ENCODE measurements at places on chromosomes 7 and 10.

GRCh38 chr10:21700474-21700873 is 166.4 kb downstream of the MLLT10 start:
- DNase-seq: no peak

DNA sequence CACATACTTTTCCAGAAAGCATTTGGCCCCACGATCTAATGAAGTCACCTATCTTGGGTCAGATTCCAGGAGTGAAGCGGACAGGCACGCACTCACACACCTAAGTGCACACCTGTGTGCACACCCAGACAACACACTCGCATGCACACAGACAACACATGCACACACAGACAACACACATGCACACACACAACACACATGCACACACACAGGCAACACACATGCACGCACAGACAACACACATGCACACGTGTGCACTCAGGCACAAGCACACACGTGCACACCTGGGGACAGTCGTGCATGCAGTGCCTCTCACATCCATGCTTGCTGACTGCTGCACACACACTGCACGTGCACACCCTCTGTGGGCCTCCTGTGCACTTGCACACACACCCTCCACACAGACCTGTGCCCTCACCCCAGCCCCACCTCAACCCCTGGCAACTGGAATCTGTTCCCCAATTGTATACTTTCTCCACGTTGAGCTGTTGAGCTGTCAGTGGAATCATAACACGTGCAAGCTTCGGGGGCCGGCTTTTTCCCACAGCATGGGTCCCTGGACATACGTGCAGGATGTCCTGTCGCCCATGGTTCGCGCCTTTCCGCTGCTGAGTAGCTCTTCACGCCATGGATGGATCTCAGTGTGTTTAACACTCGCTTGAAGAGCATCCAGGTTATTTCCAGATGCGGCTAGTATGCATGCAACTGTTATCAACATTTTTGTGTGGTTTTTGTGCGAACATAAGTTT is 55.3 kb upstream of the CFAP46 start:
- no peak for DNase-seq

DNA sequence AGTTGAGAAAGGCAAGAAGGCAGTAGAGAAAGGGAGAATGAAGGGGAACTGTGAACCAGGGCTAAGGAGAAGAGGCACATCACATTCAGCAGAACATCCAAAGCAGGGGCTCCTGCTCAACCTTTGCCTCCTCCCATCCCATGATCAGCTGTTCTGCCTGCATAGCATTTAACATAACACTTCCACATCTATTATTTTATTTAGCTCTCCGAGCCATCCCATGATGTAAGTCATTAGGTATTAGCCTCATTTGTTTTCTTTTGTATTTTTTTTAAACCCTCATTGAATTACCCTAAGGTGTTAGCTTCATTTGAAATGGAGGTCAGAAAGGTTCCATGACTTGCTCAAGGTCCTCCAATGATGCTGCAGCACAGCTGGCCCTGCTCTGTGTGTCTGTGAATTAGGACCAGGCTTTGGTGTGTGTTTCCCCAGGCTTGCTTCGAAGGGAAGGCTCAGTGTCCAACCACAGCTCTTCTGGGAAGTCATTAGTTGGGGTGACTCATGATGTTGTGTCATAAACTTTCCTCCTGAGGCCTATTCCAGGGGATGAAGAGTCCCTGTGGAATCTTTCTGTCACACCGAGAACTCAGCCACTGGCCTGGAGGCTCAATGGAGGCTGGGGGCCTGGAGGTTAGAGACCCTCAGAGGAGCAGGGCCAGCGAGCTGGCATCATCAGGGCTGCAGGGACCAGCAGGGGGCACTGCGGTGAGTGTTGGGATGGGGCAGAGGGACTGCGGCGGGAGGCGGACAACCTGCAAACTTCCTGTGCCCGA is 16.5 kb downstream of the NPFFR1 start:
- DNase-seq: peak; percentile 97

DNA sequence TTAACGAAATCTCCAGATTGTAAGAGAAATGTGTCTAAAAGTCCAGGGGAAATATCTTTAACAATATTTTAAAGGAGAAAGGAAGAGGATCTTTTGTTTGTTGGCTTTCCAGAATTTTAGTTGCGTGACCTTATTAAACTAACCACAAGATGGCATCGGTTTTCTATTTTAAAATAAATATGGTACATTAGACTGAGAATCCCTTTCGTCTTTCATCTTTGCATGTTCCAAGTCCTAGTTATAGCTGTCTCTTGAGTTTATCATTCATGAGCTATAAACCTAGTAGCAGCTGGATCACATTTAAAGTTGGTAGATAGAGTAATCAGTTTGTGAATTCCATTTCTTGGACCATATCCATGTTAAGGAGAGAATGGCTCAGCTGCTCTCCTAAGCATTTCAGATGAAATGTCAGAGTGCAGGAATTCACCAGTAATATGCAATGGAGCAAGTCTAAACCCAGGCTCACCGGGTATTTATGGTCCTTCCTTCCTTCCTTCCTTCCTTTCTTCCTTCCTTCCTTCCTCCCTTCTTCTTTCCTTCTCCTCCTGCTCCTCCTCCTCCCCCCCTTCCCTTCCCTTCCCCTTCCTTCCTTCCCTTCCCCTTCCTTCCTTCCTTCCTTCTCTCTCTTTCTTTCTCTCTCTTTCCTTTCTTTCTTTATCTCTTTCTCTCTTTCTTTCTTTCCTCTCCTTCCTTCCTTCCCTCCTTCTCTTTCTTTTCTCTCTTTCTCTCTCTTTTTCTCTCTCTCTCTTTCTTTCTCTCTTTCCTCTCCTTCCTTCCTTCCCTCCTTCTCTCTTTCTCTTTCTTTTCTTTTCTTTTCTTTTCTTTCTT is 57.8 kb upstream of the RAB18 start:
- DNase-seq: peak; percentile 22

DNA sequence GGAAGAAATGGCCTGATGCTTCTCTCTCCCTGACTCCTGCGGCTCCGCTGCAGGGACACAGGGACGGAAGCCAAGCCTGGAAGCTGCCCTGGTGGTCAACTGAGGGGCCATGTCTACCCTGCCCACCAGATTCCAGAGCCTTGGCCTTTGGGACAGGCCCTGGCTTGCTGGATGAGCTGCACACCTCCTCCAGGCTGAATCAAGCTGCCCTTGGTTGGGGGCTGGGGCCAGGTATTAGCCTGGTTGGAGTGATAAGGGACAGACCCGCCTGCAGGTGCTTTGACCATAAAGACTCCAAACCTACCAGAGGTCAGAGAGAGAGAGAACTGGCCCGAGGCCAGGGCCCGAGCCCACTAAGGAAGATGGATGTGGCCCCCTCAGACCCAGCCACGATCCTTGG is 30.1 kb downstream of the CRHR2 start:
- DNase-seq: no peak

DNA sequence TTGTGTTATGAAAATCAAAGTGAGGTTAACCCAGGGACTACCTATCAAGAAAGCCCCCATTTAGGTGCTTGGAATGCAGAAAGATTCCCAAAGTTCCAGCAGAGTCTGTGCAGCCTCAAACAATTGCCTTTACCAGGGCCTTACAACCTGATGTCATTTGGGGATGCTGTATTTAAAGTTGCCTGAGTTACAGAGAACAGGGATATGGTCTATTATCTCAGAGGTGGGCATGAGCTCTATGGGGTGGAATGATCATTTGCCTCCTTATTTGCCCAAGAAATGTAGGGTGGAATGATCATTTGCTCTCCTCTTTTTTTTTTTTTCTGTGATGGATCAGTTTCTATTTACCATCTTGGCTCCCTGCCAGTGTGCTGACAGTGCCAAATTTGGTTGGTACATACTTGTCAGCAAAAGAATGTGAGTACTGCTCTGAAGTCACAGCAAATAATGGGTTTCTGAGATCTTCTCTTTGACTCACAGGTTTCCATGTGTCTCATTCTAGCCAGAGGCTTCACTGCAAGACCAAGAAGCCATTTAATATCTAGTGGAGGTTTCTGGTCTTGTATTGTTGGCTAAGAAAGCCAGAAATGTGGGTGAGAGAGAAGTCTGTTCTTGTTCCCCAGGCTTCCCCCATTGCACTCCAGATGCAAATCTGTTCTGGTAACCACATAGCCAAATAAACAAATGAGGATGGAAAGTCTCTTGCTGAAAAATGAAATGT is 45.5 kb upstream of the ZNRF2 start:
- peak; percentile 66 for DNase-seq

DNA sequence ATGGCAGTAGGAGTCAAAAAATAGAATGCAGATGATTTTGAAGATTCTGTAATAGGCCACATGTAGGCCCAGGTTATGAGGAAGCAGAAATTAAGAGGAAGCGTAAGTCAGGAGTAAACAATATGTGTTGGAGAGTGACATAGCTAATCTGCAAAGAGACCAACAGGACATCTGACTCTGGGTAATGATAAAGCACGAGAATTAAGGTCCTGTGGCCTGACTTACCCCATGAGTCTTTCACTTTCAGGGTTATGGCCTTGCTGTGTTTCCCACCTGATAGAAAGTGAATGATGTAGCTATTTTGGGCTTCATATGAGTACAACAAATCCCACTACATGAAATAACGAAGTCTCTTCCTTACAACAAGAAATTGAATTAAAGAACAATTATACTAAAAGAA is 393.0 kb downstream of the MAGI2 start:
- no peak for DNase-seq

GRCh38 chr7:119640861-119641260 is 632.1 kb upstream of the KCND2 start:
- no peak for DNase-seq

GRCh38 chr7:91142743-91143142 is 121.5 kb upstream of the FZD1 start:
- DNase-seq: no peak

DNA sequence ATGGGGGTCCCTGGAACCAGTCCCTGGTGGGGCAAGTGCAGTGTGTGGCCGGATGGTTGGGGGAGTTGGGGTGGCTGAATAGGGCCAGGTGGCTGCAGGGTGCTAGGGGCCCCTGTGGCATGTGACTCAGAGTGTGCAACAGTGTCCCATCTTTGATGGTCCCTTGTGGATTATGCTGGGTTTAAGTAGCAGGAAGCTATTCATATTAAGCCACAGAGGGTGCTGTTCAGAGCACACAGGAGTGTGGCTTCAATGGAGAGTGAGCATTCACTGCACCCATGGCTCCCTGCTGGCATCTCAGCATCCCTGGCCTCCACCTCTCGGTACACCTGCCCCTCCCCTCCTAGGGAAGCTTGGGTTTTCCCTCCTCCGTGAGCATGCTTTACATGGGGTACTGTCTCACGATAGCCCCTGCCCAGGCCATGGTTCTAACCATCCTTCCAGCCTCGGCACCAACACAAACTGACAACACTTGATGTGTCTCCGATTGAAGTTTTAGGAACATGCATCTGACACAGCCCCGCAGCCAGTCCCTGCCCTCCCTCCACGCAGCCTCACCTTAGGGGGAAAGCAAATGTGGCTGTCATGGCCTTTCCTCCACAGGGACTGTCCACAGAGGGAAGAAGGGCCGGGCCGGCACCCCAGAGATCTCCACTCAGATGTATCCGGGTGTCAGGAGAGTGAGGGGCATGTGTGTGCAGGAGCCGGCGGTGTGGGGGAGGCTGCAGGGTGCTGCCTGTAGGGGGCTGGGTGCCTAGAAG is 30.4 kb upstream of the PPIF start:
- DNase-seq: peak; percentile 44

- no peak for DNase-seq
Measured at GRCh38 chr10:18406136-18406535, 245.3 kb downstream of the NSUN6 start.

DNA sequence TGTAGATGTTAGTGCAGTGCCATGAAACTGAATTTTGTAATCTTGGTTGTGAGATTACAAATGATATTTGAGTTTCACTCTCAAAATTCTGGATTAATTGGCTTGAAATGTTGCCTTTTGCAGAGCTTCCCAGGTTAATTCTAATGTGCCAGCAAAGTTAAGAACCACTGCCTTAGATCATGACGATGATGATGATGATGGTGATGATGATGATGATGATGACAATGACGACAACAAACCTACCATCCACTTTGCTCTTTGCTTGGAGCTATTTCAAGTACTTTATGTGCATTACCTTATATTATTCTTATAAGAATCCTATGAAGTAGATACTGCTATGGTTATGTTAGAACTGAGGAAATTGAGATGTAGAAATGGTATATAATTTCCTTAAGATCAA is 261.6 kb downstream of the CNTNAP2 start:
- DNase-seq: no peak
